ENCODE measurements at places on chromosomes 7 and 10.

- no peak for DNase-seq
Observed at GRCh38 chr7:105030447-105030846, 16.4 kb downstream of the KMT2E start.

- DNase-seq = no peak
Observed at GRCh38 chr7:106865130-106866041, at the start of gene PIK3CG. Gene PIK3CG, plus strand, starts transcription at chr7:106865282. Its CDS starts 2,280 bp downstream, at chr7:106867562.

DNA sequence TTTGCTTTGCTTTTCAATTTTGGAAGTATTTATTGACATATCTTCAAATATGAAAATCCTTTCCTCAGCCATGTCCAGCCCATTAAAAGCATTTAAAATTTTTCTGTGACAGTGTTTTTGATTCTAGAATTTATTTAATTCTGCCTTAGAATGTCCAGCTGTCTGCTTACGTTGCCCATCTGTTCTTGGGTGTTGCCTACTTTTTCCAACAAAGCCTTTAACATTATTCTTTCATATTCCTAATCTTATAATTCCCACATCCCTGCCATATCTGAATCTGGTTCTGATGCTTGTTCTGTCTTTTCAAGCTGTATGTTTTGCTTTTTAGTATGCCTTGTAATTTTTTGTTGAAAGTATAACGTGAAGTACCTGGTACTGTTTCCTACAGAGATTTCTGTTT, 204.7 kb upstream of the VSTM2A start:
- no peak for DNase-seq

DNA sequence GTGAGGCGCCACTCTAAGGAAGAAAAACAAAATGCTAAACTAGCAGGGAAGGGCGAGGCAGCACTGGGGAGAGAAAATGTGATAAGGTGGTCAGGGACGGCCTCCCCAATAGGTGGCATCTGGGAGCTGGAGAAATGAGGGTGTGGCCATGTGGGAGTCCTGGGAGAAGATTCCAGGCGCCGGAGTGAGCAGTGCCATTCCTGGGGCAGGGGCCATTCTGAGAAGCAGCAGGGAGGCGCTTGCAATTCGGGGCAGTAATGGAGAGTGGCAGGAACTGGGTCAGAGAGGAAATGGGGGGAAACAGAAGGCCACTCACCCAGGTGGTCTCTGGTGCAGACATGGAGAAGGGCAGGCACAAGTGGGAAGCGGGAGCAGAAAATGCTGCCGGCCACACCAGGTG, 61.8 kb upstream of the LRRC18 start:
- no peak for DNase-seq

DNA sequence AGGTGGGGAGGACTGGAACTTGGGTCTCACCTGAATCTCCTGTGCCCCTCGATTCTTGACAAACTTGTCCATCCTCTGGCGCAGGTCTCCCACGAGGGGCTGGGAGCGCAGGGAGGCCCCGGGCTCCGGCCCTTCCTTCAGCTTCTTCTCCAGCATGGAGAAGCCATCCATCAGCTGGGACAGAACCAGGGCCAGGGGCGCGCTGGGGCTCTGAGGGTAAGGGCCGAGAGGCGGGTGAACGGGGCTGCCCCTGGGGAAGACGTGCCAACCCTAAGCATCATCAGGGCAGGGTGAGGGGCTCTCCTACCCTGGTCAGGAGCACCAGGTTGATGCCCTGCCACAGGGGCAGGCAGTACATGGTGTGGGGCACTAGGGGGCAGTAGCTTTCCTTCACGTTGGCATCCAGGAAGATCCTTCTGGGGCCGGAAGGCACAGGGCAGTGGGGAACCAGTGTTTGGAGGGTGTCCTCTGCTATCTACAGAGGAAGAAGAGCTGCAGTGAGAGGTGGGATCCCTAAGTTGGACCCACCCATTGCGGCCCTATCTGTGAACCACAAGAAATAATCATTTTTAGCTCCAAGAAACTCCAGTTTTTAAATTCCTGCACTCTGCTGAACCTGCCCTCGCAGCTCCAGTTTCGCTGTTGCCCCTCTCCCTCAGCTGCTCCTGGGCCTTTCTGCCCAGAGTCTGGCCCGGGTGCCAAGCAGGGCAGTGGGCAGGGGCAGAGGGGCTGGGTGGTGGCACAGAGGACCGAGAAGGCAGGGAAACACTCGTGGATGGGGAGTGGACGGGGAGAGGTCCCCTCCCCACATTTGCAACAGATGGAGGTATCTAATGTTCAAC, 10.8 kb upstream of the PYROXD2 start:
- DNase-seq = no peak

DNA sequence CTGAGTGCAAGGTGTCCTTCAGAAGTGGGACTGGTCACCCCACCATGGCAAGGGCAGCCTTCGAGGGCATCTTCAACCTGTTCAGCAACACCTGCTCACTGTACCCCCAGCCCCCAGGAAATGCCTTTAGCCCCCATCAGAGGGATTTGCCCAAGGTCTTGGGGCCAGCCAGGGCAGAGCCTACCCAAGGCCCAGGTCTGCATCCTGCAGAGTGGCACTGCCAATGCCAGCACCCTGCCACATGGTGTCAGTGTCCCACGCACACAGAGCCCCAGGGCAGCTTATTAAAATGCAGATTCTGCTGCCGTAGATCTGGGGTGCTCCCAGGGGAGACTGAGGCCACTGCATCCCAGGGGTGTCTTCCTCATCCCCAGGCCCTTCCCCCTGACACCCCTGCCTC, 106.2 kb upstream of the KCTD7 start:
- no peak for DNase-seq

DNA sequence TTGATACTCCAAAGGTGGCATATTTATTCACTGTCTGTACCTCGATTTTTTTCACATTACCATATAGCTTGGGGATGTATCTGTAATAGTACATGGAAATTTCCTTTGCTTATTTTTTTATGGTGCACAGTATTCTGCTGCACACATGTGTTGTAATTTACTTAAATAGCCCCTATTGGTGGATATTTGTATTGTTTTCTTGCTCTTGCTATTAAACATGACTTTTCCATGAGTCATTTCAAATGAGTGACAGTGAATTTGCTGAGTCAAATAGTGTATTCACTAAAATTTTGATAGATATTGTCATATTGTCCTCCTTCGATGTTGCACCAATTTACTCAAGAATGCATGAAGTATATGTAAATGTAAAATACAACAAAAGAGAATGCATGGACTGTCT, 122.7 kb upstream of the STEAP4 start:
- DNase-seq = no peak

- DNase-seq = no peak
Observed at GRCh38 chr10:63346015-63346441, 119.7 kb downstream of the JMJD1C start.

Measured in occipital lobe (tissue), 3 donors.